ENCODE measurements at places on chromosomes 2 and 18.
A peak's percentile ranks its signal among the peaks of the same experiment; 100 is the strongest.

GRCh38 chr2:187842978-187843847, 289.0 kb upstream of the TFPI start:
- DNase-seq = no peak

DNA sequence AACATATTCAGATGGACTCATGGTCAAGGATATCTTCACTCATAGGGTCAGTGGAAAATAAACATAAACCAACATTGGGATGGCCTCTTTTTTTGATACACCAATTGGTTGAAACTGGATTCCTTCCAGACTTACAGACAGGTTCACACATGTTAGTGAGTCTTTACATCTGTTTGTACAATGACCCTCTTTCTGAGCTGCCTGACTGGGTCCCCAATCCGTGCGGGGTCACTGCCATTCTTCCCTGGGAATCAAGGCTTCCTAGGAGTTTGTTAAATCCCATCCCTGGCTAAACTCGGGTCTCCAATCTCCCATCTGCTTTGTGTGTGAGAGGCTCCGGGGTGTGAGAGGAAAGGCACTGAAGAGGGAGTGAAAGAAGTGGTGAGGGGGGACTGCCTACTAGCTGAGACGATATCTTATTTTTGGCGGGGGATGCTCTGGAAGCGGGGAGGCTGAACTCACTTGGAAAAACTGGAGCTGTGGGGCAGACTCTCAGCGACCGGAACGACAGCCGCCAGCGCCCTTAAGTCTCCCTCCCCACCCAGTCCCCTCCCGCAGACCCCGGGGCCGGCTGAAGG, 487 bp downstream of the STARD6 start:
- DNase-seq = no peak

GRCh38 chr2:127552846-127553245, 17.4 kb downstream of the MYO7B start:
- no peak for DNase-seq

- DNase-seq = no peak
Observed at GRCh38 chr2:60335533-60336237, 217.8 kb downstream of the BCL11A start.

DNA sequence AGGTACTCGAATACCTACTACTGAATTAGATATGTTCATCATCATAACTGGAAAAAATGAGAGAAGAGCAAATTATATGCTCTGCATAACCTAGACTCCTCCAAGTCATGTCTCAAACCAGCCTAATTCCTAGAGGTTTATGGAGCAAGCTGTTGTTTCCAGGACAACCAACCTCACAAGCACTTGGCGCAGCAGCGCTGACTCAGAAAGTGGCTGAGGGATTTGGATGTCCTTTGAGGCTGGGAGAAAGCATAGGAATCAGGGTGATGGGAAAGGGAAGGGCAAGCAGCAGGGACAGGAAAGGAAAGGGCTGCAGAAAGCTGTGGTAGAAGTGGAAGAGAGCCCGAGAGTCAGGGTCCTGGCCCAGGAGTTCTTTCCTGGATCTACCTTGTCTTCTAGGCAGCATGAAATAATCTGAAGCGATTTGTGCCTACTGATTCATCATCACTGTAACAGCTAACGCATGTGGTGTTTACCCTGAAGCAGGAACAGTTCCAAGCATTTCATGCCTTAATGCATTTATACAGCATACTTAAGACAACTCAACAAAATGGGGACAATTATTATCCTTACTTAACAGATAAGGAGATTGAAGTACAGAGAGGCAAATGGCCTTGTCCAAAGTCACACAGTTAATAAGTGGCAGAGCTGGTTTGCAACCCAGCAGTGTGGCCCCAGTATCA, 3.7 kb downstream of the PLEK start:
- peak; percentile 94 for DNase-seq

GRCh38 chr2:230666885-230667712, 45.5 kb upstream of the CAB39 start:
- peak; percentile 77 for DNase-seq

DNA sequence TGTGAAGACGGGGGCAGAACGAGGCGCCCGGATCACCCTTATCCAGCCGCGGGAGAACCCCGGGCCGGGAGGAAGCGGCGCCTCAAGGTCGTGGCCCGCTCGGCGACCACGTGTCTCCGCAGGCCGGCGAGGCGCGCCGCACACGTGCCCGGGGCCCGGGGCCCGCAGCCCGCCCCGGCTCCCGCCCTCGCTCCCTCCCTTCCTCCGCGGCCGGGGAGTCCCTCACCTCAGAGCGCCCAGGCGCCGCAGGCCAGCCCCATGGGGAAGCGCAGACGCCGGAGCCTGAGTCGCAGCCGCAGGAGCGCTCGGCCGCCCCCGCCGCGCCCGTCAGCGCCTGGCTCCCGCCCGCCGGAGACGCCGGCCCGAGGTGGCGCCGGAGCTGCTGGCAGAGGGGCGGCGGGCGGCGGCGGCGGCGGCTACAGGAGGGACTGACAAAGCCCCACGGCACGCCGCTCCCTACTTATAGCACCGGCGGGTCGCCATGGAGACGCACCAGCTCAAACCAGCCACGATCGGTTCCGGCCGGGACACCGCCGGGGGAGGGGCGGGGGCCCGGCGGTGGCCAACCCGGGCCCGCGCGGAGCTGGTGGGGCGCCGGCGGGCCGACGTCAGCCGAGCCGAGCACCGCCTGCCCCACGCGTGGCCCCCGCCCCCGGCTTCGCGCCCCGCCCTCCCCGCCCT, at the start of gene ODC1:
Gene ODC1, minus strand, starts transcription at position 433 of the 681 bp plus-strand sequence. CDS start 3,295 bp downstream, outside the sequence.
- peak; percentile 99 for DNase-seq

DNA sequence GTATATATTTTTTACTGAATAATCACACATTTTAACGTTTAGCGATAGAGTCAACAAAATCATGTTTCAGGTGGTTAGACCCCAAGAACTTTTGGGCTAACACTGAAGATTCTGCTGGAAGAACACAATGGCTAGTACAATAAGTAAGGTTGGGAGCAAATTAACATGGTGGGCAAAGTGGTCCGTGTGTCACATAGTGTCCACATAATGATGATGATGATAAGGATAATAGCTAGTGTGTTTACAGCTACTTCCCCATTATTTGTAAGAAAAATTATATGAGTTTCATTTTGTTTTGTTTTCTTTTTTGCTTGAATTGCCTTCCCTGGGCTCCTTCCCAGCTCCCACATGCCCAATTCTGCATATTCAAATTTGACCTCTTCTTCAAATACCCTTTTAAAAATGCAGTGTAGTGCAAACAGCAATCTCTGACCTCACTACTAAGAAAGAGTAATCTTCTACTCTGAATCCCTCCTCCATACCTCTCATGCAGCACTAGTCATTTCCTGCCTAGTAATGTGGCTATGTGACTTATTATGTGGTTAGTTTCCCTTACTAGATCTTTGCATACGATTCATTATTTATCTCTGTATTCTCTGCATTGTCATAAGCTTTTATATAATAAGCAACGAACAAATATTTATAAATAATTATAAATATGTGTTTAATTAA, 16.9 kb upstream of the VPS54 start:
- DNase-seq = peak; percentile 73

- DNase-seq = no peak
Observed at GRCh38 chr2:143128681-143129580, at the start of gene ARHGAP15. Gene ARHGAP15, plus strand, starts transcription at chr2:143129419.

- no peak for DNase-seq
Observed at GRCh38 chr2:161839926-161840325, 215.7 kb downstream of the SLC4A10 start.

DNA sequence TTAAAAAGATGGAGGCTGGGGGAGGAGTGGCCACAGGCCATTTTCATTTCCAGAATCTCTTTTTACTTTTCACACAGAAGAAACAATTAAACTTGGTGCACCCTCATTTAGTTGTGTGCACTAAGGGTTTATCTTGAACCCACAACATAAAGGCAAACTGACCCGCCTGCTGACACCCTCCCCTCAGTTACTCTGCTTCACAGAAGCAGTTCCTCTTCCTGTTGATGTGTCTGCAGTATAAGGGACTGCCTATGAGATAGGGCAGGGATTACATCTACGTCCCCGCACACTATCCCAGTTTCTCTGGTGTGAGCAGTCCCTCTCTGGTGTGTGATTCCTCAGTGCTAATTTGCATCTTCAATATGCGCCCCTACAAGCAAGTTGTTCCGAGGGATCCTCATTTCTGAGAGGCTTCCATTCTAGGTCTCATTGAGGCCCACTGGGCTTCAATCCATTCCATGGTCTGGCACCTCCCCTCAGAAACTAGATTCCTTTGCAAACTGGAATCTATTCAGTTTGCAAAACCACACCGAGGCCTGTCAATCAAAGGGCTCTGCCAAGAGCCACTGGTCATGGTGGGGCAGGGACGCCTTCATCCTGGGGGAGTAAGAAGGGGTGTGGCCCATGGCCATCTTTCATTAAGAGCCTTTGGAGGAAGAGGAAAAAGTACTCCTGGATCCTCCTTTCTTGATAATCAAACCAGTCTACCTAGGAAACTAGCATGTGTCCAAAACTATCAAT, 12.3 kb downstream of the CREG2 start:
- no peak for DNase-seq

- peak; percentile 83 for DNase-seq
Observed at GRCh38 chr2:176133389-176133788, 3.9 kb downstream of the HOXD8 start.

- peak; percentile 80 for DNase-seq
Observed at GRCh38 chr18:47756364-47757016, 174.0 kb downstream of the SMAD2 start.

GRCh38 chr2:239950144-239951128, 74.7 kb downstream of the NDUFA10 start:
- DNase-seq = peak; percentile 90

- DNase-seq = no peak
Observed at GRCh38 chr18:12924616-12925015, 23.2 kb upstream of the SEH1L start.

GRCh38 chr18:5093902-5094301, 103.2 kb downstream of the AKAIN1 start:
- no peak for DNase-seq

- DNase-seq = peak; percentile 17
Observed at GRCh38 chr2:10372203-10372861, 69.6 kb downstream of the HPCAL1 start.

DNA sequence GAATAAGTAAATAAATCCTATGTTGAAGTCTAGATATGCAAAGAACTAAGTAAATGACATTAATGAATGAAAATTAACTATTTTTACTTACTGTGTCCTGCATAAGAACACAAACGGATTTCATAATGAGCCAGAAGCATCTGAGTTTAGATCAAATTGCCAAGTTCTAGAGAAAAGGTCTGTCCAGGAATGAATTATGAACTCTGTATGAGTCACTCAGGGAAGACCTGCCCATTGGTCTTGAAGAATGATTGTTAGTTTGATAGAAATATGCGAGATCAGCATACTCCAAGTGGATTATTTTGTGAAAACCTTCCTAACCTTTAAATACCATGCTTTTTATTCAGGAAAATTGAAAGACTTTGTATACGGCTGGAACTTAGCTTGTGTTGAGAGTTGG, 189.5 kb downstream of the DOK6 start:
- no peak for DNase-seq

- no peak for DNase-seq
Observed at GRCh38 chr2:193845604-193846003, 1650.9 kb upstream of the TMEFF2 start.

- DNase-seq = no peak
Observed at GRCh38 chr2:178510384-178510783, 30.1 kb downstream of the PLEKHA3 start.
